ENCODE measurements at places on chromosomes 12 and 14. TPM values are rescaled to one million over a fixed set of nuclear protein-coding genes. Genes with fewer than 3 reads are reported as not detected.
A peak's percentile ranks its signal among the peaks of the same experiment; 100 is the strongest.

DNA sequence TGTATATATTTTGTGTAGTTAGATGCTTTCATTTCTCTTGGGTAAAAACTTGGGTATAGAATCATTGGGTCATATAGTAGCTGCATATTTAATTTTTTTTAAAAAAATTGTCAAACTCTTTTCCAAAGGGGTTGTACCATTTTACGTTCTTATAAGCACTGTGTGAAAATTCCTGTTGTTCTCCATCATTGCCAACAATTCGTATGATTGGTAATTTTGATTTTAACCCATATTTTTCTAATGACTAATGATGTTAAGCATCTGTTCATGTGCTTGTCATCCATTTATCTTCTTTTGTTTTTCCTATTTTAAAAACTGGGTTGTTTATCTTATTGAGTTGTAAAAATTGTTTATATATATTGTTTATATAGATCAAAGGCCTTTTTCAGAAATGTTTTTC lies 77.4 kb downstream of the OTOGL start:
- no peak for DNase-seq

GRCh38 chr14:95711476-95712176 lies 2.3 kb downstream of the TCL1A start:
- DNase-seq, result no peak

- no peak for DNase-seq
Observed at GRCh38 chr12:12723149-12723680, 6.0 kb downstream of the CDKN1B start.

DNA sequence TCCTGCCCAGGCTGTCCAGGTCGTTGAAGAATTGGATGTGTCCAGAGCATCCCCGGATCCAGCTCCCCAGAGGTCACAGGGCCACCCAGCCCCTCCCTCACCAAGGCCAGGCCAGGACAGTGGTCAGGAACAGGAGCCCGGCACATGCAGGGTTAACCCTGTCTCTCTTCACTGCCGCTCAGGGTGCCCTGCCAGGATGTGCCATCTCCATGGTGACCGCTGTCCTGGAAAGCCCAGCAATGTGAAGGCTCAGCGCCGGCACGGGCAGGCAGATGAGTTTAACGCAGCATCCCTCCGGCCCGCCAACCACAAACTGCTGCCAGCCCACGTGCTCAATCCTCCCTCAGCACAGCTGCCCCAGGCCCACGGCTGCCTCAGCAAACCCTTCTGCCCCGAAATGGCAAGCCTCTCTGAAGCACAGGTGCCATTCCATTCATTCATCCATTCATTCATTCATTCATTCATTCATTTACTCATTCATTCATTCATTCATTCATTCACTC lies 4.4 kb downstream of the TMEM179 start:
- no peak for DNase-seq

- no peak for DNase-seq
Observed at GRCh38 chr14:21267431-21267845, 1.8 kb downstream of the HNRNPC start.

DNA sequence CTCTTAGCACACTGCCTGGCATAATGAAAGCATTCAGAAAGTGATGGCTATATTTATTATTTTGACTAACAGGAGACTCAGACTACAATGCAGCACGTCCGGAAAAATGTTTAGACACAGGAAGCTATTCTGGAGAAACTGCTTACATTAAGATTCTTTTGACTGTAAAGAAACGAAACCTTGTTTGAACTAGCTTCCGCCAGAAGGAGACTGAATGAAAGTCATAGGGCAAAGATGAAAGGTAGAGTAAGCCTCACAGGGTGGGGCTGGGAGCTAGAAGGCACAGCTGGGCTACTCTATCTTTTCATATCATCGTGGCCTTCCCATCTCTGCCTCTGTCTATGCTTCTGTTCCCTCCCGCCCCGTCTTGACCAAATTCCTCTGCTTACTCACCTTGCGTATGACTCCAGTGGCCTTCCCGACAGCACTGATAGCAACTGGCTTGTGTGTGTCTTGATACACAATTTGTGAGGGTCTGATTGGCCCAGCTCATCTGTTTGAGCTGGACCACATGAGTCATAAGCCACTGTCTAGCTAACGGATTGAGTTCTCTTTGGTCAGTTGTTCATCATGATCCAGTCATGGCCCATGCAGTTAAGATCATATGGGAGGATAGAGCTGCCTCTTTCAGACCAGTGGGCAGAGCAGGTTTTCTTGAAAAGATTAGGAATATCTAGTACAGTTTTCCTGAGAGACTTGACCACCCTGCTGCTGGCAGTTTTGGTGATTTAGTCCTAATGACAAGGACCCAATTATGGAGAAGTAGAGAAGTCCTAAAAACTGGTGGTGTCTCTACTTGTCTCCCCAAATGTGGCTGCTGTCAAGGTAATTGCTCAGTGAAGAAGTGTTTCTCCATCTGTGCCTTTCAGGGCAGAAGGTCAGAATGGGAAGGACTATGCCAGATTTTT lies 151.5 kb upstream of the SLC38A2 start:
- DNase-seq, result peak; percentile 67

Gene TTC6
- not detected for polyA plus RNA-seq

Gene DPPA3
- polyA plus RNA-seq, result not detected
